Stimulated activated CD4-positive, alpha-beta T cell treated with anti-CD3 and anti-CD28 coated beads, Interleukin-1b, Interleukin-23, amount 100 ng/mL, for 4 hours (primary cell): ENCODE measurements at places on chromosomes 5 and 9.

DNA sequence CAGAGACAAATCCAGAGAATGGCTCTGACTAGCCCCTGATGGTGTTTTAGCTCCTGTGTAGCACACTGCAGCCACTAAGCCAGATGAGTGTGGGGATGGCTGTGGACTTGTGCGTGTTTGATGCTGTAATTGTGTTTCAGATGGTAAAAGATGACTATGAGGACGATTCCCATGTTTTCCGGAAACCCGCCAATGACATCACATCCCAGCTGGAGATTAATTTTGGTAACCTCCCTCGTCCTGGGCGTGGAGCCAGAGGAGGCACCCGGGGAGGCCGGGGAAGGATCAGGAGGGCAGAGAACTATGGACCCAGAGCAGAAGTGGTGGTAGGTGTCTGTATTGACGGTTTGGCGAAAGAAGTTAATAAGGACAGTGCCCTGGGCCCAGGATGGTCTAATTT lies 38.0 kb downstream of the HABP4 start:
- no peak for DNase-seq

- DNase-seq, result no peak
Measured at GRCh38 chr5:137221943-137222342, 277.2 kb downstream of the SPOCK1 start.

GRCh38 chr5:175107865-175108264 lies 336.1 kb downstream of the DRD1 start:
- DNase-seq, result no peak

DNA sequence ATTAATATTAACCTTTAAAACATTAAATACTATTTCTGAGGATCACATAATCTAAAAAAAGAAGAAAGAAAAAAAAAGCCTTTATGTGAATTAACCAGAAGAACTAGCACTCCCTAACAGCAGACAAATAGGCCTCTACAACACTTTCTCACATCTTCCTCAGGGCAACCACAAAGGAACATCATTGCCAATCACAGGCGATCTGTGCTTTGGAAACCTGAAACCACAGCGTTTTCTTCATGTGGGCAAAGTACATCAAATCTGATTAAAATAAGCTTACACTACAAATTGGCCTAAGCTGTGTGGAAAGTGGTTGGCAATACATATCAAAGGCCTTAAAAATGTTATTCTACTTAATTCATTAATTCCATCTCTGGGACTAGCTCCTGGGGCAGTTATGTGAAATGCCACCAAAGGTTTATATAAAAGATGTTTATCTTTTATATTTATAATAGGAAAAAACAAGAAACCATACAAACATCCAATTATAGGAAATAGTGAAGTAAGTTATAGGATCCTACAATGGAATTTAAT lies 184.8 kb upstream of the TBCA start:
- DNase-seq, result no peak

DNA sequence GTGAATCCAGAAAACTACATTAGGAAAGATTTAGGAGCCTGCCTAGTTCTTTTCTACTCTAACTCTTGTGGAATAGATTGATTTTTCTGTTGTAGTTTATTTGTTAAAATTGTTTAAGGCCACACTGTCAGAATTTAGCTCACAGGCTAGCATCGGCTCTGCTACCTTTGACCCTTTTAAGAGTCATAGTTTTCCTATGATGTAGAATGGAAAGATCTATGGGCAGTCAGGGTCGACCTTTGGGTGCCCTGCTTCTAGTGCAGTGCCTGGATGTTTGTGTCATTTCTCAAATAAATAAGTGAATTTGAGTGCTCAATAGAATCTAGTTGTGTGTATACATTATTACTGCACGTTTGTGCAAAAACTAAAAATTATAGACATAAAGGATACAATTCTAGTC lies 38.7 kb downstream of the BASP1 start:
- no peak for DNase-seq
